Activated T-cell treated with anti-CD3 and anti-CD28 coated beads for 24 hours (primary cell): ENCODE measurements at places on chromosomes 12 and 14.

DNA sequence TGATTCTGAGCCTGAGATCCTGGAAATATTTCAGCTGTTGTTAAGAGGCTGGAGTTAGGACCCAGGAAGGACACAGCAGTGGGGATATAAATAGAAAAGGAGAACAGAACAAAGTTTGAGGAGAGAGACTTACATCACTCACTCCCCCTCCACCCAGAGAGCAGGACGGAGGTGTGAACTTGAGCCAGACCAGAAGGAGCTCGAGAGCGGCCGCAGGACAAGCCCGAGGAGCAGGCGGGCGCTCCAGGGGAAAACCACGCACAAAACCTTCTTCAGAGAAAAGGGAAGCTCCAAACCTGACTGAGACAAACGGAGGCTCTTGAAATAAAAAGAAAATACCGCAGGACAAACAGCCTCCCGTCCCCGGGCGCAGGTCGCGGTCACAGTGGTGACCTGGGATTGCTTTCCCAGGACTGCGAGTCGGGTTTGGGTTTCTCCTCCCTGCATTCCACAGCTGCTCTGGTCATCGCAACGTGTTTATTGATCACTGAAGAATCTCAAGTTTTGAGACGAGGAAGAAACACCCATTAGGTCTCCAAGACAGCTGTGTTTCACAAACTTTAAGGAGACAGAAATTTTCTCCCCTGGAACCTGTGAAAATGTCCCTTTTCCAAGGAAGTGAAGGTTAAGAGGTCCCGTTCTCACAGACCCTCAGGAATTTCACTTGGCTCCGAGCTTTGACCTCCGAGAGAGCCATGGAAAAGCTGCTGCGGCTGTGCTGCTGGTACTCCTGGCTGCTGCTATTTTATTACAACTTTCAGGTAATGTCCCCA lies at the start of gene ADGRD1:
Gene ADGRD1 (plus strand): TSS at position 137 of the 773 bp plus-strand sequence. CDS start 559 bp downstream, at position 696.
- DNase-seq: no peak

DNA sequence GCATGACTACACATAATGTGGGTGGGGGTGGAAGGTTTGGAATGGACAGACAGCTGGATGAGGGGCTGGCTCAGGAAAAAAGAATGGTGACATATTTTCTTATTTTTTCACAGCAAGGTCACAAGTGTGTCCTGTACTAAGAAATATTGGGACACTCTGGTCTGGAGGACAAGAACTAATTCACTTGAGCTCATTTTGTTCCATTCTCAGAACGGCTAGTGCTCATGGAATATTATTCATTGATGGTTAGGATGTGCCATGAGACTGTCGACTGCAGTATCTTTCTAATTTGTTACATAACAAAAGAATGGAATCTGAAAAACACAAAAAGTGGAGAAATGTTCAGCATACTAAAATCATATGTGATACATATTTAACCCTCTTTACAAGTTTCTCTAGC lies 149.5 kb downstream of the BMP4 start:
- no peak for DNase-seq

GRCh38 chr12:43551971-43552559 lies at the start of gene ADAMTS20:
TSS of gene ADAMTS20 (minus strand) at chr12:43552203. CDS start at chr12:43551921, 282 bp downstream.
- no peak for DNase-seq

DNA sequence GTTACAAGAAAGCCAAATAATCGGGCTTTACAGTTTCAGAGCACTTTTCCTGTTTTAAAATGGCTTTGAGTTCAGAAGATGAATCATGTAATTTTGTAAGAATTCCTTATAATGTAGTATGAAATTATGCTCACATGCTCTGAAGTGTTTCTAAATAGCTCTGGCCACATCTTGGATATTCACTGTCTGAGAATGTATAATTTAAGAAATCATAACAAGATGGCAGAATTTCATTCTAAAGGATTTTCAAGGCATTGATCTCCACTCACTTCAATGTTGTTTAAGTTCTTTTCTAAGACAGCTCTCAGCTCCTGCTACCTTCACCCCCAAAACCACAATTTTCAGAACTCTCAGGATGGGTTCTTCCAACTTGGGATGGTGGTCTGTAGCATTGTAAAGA lies 180.1 kb downstream of the DACT1 start:
- DNase-seq: no peak

DNA sequence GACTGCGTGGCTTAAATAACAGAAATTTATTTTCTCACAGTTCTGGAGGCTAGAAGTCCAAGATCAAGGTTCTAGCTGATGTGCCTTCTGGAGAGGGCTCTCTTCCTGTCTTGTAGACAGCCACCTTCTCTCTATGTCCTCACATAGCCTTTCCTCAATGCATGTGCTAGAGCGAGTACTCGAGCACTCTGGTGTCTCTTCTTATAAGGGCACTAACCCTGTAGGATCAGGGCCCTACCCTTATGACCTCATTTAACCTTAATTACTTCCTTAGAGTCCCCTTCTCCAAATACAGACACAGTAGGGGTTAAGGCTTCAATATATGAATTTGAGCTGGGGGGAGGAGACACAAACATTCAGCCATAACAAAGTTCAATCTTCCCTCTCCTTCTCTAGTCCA lies 10.2 kb downstream of the DHH start:
- DNase-seq: no peak

GRCh38 chr12:20024194-20024593 lies 344.1 kb upstream of the PDE3A start:
- no peak for DNase-seq

GRCh38 chr14:75980856-75981255 lies 939 bp downstream of the TGFB3 start:
- DNase-seq: no peak

DNA sequence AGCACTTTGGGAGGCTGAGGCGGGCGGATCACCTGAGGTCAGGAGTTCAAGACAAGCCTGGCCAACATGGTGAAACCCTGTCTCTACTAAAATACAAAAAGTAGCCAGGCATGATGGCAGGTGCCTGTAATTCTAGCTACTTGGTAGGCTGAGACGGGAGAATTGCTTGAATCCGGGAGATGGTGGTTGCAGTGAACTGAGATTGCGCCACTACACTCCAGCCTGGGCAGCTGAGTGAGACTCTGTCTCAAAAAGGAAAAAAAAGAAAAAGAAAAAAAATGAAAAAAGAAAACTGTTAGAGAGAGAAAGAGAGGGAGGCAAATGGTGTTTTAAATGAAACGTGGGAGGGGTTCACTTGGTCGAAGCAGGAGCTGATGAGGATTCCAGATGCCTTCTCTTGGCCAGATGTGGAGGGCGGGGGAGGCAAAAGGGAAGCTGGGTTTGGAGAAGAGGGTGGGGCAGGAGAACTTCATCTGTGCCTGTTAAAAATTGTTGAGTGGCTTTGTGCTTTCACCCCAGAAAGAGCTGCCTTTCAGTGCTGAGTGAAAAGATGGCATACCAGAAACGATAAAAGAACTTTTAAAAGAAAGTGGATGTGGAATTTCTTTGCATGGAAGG lies 1.1 kb downstream of the EMP1 start:
- no peak for DNase-seq

DNA sequence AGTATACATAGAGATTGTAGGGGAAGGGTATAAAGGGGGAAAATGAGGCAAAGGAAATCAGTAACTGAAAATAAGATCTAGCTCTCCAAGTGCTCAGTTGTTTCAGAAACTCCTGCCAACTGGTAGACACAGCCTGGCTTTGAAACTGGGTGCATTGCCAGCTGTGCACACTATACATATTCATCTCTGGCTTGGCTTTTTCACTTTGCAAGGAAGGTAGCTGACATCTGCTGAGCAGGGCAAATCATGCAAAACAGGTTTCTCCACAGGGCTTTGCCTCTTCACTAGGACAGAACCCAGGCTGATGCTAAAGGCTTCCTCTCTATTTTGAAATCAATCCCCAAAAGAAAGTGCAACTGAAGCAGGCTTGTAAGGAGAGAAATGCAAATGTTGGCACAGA lies 101.5 kb downstream of the HELB start:
- no peak for DNase-seq
